T-cell (primary cell): ENCODE measurements at places on chromosomes 5 and 9.

DNA sequence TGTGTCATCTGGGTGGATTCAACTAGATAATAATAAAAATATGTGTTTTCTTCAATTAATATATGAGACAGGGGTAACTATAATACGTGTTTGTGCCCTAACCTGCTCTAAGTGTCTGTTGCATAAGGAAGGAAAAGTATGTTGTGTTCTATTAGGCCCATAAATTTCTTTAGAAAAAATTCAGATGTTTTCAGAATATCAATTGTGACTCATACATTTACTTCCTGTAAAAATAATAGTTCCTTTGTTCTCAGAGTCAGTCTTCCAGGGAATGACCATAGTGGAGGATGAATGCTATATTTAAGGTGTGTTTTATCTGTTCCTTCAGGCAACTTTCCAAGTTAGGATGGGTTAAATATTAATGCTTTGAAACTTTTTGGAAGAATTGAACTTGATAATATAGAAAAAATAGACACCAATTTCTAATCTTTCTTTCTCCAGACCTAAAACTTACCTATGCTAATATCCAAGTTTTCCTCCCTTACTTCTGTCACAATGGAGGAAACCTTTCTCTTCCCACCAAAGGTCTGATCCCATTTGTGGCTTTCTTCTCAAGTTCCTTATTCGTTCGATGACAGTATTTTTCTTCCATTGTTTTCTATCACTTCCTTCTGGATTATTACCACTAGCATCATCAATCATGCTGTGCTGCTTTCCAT lies 49.9 kb downstream of the ISL1 start:
- DNase-seq, result no peak

DNA sequence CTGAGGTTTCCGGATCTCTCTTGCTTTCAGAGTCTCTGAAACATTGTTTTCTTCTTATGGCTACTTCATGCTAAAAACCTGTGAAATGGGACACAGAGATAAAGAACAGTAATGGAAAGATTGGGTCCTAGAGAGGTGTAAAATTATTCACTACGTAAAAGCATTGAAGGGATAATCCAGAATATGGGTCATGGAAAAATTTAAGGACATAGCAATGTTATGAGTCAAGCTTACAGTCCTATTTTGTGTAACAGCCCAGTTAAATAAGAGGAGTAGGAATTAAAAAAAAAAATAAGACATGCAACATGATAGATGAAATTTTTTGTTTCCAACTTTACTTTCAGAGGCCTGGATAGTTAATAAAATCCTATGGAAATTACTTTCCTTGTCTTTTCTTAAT lies 61.9 kb upstream of the ELL2 start:
- no peak for DNase-seq

DNA sequence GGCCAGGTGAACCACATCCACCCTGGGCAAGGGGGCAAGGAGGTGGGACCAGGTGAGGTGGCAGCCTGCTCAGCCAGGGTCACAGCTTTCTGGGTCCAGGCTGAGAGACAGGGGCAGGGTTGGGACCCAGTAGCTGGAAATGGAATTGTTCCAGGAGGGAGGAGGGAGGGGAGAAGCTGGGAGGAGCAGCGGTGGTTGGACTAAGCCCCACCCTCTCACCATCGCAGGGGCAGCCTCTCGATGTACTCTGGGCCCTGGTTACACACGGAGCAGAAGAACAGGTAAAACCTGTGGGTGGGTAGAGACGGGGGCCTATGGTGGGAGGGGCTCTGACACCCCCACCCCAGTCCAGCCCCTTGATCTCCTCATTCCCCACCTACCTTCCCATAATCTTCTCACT lies 11.2 kb downstream of the PHF19 start:
- DNase-seq, result no peak

DNA sequence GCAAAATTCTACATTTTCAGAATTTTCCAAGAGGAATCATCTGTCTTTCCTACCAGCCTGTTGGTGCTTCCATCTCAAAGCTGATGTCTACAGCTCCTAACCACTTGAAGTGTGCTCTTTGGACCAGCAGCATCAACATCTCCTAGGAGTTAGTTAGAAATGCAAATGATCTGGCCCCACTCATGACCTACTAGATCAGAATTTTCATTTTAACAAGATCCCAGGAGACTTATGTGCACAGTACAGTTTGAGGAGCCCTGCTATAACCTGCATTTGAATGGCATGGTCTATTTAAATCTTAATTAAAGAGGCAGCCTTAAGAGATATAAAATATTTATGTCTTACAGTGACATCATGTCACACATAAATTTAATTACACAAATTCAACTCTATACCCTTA lies 33.8 kb downstream of the ITK start:
- no peak for DNase-seq
